ENCODE measurements at places on chromosomes 4 and X.

- no peak for DNase-seq
Observed at GRCh38 chr4:171025343-171025742, 787.9 kb upstream of the GALNTL6 start.

DNA sequence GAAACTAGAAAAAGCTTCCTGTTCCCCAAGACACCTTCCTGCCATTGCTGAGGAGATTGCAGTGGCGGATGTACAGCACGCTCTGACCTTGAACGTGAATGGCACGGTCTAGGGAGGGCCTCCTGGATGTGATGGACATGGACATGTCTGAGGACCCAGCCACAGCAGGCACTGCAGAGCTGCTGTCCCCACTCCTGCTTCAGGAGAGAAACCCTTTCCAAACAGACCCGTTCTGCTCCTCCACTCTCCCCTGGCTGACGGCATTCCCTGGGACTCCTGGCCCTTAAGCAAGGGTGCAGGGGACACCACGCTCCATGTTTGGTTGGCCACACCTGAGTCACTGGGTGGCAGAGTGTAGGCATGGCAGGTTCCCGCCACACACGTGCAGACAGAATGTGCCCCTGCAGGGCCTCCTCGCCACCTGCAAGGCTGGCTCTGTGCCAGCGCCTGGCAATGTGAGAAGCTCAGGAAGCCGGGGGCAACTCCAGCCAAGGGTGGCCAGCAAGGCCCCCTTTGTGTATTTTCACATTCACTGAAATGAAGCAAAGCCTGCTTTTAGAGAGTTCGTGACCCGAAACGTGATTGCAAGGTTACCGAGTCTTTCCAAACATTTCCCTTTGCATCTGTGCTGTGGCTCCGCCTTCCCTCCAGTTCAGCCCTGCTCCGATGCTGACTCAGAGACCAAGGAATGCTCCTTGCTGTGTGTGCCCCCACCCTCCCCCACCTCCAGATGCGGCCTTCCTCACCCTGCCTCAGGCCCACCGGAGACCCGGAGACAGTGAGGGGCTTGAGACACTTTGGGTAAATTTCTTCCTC lies 46.1 kb downstream of the HTRA3 start:
- no peak for DNase-seq

GRCh38 chr4:173860094-173860493 lies 330.1 kb upstream of the HAND2 start:
- DNase-seq, result no peak

GRCh38 chrX:47264483-47265173 lies 31.8 kb downstream of the USP11 start:
- no peak for DNase-seq

DNA sequence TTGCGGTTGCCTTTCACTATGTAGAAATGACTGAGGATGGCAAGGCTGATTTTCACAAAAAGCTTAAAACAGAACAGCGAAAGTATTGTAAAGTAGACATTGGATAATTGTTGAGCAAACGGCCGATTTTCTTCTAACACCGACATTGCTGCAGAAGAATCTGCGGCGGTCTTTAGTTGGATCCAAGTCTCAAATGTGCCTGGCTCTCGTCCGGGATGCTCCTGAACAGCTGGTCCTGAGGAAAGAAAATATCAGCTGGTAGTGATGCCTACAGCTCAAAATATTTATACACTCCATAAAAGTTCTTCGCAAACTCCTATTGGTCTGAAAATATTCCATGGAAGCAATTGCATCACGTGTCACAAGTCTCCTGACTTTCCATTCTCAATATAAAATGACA lies at the start of gene ASB5:
Gene ASB5, minus strand, starts transcription at position 260 of the 400 bp plus-strand sequence. Its CDS starts 114 bp downstream, at position 146.
- no peak for DNase-seq

- no peak for DNase-seq
Observed at GRCh38 chr4:7374571-7374970, 60.2 kb downstream of the PSAPL1 start.

GRCh38 chr4:163948920-163949455 lies 454.5 kb downstream of the TMA16 start:
- no peak for DNase-seq

DNA sequence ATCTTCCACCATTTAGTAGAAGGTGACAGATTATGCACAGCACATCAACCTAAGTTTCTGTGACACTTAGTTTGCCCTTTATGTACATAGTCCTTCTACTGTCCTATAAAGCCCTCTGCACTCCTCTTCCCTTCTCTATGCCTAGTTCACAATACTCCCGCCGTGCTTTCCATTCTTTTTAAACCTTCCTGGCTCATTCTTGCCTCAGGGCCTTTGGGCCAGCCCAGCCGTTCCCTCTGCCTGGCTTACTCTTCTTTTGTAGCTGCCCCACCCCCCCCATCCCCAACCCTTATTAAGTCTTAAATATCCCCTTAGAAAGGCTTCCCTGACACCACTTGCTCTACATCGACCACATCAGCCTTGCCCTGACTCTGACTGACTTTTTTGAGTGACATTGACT lies 33.0 kb downstream of the SGMS2 start:
- DNase-seq, result no peak

DNA sequence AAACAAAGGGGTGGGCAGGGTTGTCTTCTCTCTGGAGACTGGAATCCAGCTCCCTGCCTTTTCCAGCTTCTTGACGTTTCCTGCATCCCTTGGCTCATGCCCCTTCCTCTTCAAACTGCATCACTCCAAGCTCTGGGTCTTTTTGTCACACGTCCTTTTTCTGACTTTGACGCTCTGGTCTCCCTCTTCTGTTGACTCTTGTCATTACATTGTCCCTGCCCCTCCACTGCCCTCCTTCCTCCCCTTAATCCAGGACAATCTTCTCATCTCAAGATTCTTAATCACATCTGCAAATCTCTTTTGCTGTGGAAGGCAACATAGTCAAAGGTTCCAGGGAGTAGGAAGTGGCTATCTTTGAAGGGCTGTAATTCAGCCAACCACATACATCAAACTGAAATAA lies 178.3 kb downstream of the TMA16 start:
- no peak for DNase-seq

GRCh38 chr4:89681219-89681618 lies 155.7 kb downstream of the SNCA start:
- DNase-seq, result no peak

GRCh38 chr4:161252520-161253141 lies 911.2 kb downstream of the FSTL5 start:
- no peak for DNase-seq

- DNase-seq, result no peak
Observed at GRCh38 chr4:67885762-67886161, 2.0 kb upstream of the TMPRSS11D start.
